ENCODE measurements at places on chromosomes 3 and 15.

DNA sequence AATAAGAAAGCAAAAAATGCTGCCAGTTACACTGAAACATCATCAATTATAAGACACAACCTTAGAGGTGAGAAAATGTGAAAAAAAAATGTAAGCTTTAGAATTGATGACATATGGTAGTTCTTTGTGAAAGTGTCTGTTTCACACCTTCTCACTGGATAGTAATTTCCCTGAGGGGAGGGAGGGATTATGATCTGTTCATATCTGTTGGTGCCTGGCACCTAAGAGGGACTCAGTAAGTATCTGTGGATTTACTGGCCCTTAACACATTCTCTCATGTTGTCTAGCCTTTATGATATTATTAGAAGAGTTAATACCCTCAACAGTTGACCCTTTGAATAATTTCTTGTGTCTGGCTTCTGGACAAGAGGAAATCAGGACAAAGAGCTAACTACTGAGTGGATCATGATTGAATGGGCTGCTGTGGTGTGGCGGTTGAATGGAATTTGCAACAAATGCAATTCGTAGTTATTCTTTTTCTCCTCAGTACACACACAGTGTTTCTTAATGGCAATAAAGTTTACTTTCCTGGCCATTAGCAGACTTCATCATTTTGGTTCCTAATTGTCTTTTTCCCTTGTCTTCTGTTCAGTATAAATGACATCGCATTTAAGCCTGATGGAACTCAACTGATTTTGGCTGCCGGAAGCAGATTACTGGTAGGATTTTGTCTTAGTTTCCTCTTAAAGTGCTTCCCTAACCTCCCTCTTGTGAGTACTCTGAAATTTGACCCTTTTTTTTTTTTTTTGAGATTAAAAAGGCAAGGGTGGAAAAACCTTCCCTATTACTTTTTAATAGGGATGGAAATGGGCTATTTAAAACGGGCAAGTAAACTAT lies 9.5 kb downstream of the IFT122 start:
- DNase-seq = no peak

DNA sequence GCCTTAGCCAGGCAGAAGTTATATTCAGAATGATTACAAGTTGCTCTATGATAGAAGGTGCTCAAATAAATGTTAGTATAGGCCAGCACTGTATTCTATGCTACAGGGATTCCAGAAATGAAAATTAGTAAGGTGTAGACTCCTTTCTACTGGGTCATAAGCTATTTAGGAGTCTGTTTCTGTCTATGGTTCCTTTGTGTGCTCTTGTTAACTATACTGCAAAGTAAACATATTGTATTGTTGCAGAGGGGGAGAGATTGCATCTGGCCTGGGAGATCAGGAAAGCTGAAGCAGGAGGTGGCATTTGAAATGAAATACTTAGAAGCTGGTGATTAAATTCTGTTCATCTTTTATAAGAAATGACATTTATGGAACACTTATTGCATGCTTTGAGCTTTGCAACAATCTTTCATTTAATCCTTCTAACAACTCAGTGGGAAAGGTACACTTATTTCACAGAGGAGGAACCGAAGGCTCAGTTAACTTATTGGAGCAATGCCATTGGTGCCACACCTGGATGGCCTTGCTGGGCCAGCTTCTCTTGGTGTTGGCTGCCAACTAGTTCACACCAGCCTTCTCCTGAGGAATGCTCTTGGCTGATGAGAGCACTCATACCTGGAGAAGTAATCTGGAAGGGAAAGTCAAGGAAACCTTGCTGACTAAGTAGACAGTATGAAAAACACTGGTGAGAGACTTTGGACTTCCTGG lies 39.1 kb downstream of the ABHD5 start:
- no peak for DNase-seq

- no peak for DNase-seq
Observed at GRCh38 chr3:100525753-100526612, 33.6 kb downstream of the TMEM45A start.

DNA sequence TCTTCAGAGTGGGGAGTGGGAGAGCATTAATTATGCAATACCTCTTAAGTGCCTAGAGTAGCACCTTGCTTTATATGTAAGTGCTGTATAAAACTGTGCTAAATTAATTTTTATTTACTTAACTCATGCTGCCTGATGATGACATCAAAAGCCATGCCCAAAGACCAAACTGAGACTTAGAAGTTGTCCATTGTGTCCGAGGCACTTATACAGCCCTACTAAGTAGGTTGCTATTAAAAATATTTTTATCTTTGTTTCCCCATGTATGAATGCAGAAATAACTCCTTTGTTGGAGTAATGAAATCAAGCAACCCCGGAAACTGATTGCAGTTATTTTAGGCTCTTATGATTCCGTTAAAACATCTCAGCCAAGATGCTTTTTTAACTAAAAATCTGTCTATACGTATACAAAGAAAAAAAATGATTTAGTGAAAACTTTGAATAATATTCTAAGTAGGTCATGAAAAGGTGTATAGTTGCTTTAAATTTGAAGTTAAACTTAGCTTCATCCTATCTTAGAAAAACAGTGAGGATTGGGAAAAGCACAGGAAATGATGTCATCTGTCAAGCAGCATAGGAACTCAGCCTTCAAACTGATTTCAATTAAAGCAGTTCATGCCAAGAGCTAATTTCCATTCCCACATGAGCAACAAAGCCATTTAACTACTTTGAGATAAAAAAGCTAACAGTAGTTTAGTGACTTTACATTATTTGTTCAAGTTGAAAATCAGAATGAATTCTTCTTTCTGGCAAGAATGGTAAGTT lies 43.0 kb downstream of the FBN1 start:
- DNase-seq = no peak

DNA sequence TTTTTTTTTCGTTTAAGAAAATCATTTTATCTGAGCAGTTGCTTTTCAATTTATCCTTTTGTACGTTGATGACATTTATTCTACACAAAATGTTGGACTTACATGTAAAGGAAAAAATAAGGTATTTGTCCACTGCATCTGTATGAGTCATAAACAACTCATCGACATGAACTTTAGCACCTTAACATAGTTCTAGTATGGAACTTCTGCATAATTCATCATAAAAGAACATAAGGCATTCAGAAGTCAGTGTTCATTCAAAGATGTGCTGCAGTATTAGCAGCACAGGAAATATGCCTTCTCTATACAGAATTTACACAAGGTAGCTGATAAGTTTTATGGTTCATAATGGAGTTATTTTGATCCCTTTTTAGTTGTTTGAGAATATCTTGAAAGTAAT lies 801.6 kb downstream of the CADM2 start:
- DNase-seq = no peak

DNA sequence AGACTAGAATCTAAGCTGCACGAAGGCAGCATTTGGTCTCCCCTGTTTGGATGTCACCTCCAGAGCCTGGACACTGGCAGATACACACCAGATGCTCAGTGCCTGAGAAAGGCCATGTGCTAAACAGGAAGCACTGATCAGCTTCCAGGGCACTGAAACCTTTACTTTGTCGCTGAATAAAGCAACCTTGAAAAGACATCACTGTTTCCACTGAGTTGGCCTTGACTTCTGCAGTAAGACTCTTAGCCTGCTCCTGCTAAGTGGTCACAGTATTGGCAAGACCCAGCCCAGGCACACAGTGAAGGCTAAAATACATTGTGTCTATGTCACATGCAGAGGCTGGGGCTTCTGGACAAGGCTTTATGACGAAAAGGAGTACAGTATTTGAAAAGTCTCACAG lies 104.3 kb upstream of the ICE2 start:
- no peak for DNase-seq
